Brain pericyte (primary cell): ENCODE measurements at places on chromosomes 11 and 22.

GRCh38 chr11:76903325-76903724, 42.6 kb downstream of the ACER3 start:
- no peak for DNase-seq

DNA sequence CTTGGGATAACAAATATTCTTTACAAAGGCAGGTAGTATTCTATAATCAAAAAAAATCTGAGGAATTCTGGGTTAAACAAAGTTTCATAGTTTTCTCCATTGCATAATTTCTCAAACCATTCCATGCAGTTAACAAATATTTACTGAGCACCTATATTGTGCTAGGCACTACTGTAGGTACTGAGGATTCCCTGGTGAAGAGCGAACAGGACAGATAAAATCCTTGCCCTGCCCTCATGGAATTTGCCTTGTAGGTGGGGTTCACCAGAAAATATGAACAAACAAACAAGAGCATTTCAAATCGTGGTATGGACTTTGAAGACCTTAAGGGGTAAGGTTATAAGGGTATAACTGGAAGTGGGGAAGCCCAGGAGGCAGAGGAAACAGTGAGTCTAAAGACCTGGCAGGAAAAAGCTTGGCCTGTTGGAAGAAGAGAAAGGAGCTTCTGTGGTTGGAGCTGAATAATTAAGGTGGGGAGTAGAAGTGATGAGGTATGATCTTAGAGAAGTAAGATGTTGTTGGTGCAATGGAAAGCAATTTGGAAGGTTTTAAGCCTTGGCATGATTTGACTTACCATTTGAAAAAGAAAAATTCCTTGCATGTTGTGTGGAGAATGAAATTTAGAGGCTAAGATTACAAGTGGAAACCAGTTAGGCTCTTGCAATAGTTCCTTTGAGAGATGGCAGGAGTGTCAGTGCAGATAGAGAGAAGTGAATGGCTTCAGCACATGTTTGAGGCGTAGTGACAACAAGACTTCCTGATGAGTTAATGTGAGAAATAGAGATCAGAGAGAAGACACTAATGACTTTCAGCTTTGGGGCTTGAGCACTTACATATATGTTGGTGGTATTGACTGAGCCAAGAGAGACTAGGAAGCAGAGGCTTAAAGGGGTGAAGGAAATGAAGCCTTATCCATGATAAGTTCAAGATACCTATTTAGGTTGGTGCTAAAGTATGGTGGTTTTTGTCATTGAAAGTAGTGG, 55.7 kb upstream of the PICALM start:
- no peak for DNase-seq

GRCh38 chr22:40044870-40045834, 50.4 kb downstream of the FAM83F start:
- DNase-seq, result no peak

GRCh38 chr11:73151416-73151815, 9.3 kb upstream of the FCHSD2 start:
- no peak for DNase-seq

- DNase-seq, result no peak
Observed at GRCh38 chr11:47161134-47161854, 15.4 kb downstream of the ARFGAP2 start.

- no peak for DNase-seq
Observed at GRCh38 chr11:117143390-117143789, 697 bp upstream of the PAFAH1B2 start.

DNA sequence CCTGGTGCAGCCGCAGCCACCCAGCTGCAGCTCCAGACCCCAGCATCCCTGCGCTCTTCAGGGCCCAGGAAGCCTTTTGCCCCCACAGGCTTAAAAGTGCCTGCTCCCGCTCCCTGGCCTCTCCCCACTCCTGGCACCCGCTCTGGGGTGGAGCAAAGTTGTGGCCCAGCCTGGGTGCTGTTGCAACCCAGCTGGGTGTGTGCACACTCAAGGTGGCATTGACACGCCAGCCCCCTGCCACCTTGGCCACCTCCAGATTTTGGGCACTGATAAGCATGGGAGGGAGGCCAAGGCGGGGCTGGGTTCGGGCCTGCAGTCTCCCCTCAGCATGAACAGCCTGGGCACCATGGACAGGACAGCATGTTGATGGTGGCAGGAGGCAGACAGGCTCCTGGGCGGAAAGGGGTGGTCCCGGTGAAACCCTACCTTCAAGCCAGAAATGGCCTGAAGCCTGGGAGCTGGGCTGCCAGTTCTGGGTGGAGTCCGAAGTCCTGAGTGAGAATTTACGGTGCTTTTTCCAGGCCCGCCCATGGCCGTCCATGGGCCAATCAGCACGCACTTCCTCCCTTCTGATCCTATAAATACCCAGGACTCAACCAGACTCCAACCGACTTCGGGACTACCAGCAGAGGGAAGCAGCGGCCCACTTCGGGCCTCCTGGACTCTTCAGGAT, 23.6 kb upstream of the RNASEH2C start:
- DNase-seq, result no peak

- no peak for DNase-seq
Observed at GRCh38 chr11:11171854-11172253, 181.2 kb downstream of the CSNK2A3 start.

- no peak for DNase-seq
Observed at GRCh38 chr11:19957294-19957943, 202.9 kb downstream of the DBX1 start.

GRCh38 chr22:35955546-35955945, 73.1 kb downstream of the RBFOX2 start:
- DNase-seq, result no peak

DNA sequence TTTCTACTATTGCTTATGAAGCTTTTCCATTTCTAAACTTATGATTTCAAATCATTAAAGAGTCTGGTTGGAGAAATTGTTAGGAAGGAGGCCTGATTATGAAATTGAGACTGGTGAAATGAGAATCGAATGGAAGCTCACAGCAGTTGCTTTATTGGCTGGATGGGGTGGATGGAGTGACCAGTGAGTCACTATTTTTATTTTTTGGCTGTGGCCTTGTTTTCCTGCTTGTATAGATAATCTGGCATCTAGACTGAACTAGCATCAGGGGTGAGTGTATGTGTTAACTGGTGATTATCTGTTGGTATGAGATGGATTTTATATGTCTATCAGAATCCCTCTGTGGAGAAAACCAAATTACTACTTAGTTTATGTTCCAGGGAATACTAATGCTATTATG, 36.2 kb downstream of the UVRAG start:
- no peak for DNase-seq

DNA sequence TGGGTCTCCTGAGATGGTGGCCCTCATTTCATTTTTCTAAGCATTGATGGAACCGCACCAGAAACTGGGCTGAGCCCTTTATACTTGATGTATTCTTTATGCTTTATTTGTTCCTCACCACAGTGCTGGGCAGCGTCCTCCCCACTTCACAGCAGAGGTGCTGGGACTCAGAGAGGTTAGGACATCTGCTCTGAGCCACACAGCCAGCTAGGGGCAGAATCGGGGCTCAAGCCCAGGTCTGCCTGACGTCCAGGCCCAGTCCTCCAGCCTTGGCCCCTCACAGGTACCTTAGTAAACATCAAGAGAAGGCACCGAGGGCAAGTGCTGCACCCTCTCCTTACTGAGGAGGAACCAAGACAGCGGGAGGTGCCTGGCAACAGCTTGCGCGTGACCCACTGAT, 20.2 kb upstream of the SHISAL1 start:
- no peak for DNase-seq

GRCh38 chr11:15227011-15227410, 112.3 kb downstream of the INSC start:
- DNase-seq, result no peak

- no peak for DNase-seq
Observed at GRCh38 chr11:113338730-113339129, 24.3 kb downstream of the TTC12 start.
